ENCODE measurements at places on chromosomes 16 and 17.

DNA sequence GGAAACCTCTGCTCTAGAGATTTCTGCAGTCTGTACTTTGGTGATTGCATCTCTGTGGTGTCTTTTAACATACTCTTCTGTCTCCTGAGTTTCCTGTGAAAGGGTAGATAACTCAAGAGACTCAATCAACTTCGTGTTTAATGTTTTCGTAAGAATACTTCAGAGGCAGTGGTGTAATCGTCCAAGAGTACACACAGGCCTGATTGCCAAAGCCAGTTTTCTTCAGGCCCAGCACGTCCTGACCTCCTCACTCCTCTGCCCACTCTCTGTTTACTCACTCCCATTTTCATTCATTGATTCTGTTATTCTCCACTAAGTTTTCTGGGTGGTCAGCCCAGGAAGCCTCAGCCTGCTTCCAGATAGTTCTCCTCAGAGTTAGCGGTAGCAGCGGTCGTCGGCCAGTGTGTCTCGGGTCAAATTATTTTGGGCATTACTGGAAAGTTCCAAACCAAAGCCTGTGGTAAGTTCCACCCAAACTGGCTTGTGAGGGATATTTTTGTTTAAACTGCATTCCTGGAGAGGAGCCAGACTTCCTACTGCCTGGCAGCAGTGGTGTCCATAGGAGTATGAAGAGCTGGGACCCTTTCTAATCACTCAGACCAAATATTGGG, 293.2 kb downstream of the WWOX start:
- no peak for DNase-seq

DNA sequence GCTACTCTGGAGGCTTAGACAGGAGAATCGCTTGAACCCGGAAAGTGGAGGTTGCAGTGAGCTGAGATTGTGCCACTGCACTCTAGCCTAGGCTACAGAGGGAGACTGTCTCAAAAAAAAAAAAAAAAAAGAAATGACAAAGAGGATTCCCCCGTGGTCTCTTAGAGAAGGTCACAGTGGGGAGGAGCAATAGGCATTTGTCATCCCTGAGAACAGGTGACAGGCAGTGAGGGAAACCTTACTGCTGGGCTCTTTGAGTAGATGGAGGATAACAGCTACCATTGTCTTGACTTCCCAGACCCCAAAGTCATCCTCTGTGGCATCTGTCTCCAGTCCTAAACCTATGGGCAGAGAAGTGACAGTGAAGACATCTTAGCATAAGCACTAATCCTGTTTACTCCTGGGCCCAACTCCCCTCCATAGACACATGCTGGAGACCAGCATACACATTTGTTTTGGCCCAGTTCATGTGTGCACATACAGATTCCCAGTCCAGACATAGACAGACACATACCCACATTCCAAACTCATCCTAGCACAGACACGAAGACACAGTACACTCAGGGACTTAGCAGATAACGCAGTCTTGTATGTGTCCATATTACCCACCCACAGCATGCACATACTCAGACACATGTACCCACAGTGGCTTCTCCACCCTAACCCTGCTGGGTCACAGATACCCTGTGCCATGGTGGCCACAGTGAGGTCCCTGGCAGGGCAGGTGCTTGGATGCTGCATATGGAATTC, 2.7 kb downstream of the ESRP2 start:
- no peak for DNase-seq

DNA sequence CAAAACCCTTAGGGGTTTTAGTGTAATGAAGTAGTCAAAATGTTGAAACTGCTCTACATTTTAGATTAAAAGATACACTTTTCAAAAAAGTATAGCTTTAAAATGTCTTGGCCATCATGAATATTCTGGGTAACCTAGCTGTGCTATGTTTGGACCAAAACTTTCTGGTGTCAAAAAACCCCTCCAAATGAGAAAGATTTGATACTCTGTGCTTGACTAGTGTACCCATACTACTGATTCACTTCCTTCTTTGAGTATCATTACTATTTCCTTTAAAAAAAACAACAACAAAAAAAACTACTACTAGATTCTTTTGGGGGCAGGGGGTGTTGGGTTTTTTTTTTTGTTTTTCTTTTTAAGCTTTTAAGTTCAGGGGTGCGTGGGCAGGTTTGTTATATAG, 37.3 kb downstream of the PTRH2 start:
- no peak for DNase-seq

DNA sequence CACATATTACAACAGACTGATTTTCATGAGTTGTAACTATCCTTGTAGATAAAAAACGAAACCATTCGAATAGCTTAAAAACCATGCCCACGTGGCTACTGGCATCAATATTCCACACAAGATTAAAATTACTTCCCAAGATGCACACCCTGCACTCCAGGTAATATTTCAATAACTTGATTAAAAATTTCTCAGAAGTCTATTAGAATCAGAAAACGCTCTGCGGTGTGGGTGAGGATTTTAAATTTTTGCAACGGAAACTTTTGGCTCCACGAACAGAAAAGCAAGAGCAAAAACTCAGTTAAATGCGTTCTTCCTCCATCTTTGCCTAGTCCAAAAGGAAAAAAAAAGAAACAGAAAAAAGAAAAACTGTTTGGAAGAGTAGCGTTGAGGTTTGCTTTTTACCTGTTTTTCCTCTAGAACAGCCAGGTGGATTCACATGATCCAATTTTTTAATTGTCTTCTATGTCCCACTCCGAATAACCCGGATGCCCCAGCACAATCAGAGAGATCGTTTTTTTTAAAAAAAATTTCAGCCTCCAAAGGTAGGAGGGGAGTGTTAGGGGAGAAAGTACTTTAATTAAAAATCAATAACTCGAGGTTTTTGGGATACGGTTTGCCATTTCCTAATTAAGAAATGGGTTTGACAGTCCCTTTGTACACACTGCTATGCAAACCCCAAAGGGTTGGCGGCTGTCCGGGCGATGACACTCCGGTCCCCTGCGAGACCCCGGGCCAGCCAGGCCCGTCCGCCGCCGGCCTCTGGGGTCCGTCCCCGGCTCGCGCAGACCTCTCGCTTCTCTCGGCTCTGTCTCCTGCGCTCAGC, 708 bp upstream of the NFAT5 start:
- DNase-seq, result no peak

- peak; percentile 33 for DNase-seq
These were observed 631 bp downstream of the EVI2A start for GRCh38 chr17:31320791-31321190.

DNA sequence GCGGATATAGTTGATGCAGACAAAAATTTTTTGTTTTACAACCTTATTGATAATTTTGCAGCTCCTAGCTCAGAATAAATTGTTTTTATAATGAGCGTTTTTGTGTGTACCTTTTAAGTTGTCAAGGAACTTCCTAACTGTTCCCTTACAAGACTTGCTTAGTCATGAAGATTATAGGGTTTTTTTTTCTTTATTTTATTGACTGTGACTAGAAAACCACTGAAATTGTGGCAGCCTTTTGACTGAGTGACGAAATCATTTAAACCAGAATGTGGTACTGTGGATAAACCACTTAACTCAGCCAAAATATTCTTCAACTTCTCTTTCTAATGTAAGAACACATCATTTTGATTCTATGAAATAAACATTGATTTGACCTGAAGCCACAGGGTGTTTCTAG, 40.8 kb upstream of the VPS4A start:
- DNase-seq, result peak; percentile 69

DNA sequence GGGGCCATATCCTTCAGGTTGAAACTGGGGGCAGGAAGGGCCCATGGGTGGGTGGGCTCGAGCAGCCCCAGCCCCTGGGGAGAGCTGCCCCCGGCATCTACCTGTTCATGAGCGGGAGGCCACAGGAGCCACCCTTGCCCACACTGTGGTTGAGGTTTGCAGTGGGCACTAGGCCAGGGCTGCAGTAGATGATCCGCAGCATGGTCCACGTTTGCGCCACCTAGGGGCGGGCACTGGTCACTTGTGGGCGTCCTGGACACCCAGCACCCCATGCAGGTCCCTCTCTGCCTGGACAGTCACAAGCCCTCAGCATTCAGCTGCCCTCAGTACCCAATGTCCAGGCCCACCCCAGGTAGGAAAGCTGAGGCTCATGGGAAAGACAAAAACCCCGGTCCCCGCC, 1.8 kb upstream of the JMJD8 start:
- DNase-seq, result peak; percentile 55

DNA sequence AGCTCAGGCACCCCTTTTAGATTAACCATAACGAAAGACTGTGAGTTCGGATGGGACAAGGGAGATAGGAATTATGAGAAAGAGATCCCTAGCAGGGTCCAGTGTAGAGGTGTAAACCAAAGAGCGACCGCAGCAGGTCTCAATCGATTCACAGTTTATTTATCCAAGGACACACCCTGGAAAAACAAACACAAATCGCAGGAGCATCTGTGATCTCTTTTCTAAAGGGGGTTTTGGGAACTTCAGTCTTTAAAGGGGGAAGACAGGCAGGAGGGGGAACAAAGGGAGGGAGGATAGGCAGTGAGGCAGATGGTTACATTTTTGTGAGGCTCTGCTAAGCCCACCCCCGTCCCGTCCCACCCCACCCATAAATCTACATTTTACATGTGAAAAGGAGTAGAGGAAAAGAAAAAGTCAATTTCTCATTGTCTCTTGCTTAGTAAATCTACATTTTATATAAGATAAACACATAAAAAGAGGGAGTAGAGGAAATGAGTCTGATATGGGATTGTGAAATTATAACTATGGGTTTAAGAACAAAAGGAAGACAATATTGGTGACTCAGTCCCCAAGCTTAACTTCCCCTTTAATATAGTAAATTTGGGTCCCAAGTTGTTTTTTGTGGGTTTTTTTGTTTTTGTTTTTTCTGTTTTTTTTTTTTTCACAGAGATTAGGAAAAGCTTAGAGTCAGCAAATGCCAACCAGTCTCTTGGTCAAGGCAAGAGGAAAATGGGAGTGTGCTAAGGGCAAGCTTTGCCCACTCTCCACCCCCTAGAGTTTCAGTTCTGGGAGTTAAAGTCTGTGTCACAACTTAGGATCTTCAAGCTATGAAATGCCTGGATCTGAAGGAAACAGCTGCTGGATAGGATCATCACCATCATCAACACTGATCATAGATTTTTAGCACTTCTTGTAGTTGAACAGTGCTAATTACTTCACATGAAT, 160.9 kb upstream of the CDH5 start:
- DNase-seq, result no peak

DNA sequence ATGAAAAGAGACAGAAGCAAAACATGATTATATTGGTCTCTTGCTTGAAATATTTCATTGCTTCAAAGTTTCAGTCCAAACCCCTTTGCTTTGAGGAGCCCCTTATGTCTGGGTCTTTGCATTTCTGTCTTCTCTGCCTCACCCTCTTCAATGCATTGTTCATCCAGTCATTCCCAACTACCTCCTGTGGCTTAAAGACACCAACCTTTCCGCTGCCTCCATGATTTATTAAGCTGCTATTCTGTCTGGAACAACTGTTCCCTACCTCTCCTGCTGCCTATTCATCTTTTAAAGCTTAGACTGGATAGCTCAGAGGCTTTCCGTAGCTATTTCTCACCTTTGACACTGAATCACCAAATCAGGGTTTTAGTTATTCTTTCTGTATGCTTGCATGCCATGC, 2.3 kb downstream of the KRTAP3-2 start:
- no peak for DNase-seq

- DNase-seq, result no peak
These were observed 9.9 kb downstream of the SLC35G3 start for GRCh38 chr17:35184274-35184673.

- no peak for DNase-seq
These were observed 207.2 kb downstream of the ENGASE start for GRCh38 chr17:79281803-79282202.

- DNase-seq, result no peak
These were observed 13.8 kb downstream of the HROB start for GRCh38 chr17:44155488-44155887.

DNA sequence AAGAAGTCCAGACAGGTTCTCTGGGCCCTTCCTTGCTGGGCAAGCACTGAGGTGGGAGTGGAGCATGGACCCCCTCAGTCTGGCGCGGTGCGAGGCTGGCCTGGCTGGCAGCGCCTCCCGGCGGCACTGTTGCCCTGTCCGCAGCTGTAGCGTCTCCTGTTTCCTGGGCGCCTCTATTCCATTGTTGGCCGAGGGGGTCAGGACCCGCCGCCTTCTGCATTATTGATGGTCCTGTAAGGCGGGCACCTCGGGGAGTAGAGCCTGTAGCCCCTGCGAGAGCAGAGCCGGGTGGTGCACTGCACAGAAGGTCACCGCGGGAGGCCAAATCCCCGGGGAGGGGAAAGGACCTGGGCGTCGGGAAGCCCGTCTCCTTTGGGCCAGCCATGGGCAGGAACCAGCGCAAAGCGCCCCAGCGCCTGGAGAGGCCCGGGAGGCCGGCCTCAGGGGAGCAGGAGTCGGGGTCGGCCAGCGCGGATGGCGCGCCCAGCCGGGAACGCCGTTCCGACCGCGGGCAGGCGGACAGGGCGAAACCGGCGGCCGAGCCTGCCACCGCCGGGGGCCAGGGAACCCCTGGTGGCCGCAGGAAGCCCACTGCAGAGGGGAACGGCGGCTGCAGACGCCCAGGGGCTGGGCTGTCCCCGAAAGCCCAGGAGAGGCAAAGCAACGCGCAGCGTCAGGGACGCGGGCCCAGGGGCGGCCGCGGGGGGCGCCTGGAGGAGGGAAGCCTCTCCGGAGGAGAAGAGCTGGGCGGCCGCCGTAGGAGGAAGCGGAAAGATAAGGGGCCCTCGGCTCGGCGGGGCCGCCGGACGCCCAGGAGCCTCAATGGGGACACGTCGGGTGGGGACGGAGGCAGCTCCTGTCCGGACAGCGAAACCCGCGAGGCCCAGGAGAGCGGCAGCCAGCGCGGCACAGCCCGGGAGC, at the start of gene MYO15B:
MYO15B (plus strand) TSS at position 126 of the 921 bp plus-strand sequence; CDS start at position 384, 258 bp downstream.
- DNase-seq, result no peak

DNA sequence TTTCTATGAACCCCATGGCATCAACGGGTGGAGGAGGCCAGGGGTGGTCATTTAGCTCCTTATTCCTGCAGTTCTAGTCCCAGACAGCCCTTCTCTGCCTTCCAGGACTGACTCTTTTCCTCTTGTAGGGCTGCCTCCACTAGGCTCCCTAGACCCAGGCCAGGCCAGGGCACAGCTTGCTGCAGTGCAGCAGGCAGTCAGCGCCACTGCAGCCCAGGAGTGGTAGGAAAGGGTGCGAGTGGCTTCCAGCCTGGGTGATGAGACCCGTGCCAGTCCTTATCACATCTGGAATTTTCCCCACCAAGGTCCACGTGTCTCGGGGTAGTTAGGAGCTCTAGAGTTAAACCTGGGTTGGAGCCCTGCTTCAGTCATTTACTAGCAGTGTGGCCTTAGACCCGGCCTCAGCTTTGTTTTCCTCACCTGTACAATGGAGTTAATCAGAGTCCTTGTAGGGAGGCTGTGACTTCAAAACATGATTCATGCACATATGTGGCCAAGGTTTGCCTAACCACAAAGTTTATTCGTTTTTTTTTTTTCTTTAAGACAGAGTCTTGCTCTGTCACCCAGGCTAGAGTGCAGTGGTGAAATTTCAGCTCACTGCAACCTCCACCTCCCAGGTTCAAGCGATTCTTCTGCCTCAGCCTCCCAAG, 4.7 kb downstream of the SLC5A11 start:
- DNase-seq, result peak; percentile 86

- peak; percentile 64 for DNase-seq
These were observed 333 bp upstream of the NOG start for GRCh38 chr17:56593086-56593645.

GRCh38 chr16:87390641-87391323, 1.4 kb upstream of the MAP1LC3B start:
- DNase-seq, result no peak

GRCh38 chr17:48519427-48519826, 11.4 kb downstream of the HOXB1 start:
- no peak for DNase-seq

GRCh38 chr17:3723188-3723555, 531 bp upstream of the HASPIN start:
- DNase-seq, result no peak

- no peak for DNase-seq
These were observed 87.5 kb downstream of the DYNLRB2 start for GRCh38 chr16:80628254-80628653.

GRCh38 chr17:76585649-76586593, at the start of gene ST6GALNAC2:
Gene ST6GALNAC2, minus strand, starts transcription at chr17:76585860. Its CDS starts 52 bp downstream, at chr17:76585808.
- no peak for DNase-seq

Measured in H4 (cell line).